ENCODE measurements at places on chromosomes 16 and 17.

- no peaks in the 10 kb centered on the region for H3K27me3 ChIP-seq
- no peaks in the 10 kb centered on the region for H3K36me3 ChIP-seq
- H3K4me3 ChIP-seq, result no peak overlapping the region
- DNase-seq, result no peak
Observed at GRCh38 chr16:28513484-28514181, 7.0 kb upstream of the IL27 start.

GRCh38 chr16:73196670-73197069 is 148.7 kb upstream of the ZFHX3 start:
- no peak for DNase-seq
- H3K4me1 ChIP-seq, result no peaks in the 10 kb centered on the region
- no peak overlapping the region for H3K27ac ChIP-seq
- H3K36me3 ChIP-seq, result no peaks in the 10 kb centered on the region
- no peak overlapping the region for H3K4me3 ChIP-seq

DNA sequence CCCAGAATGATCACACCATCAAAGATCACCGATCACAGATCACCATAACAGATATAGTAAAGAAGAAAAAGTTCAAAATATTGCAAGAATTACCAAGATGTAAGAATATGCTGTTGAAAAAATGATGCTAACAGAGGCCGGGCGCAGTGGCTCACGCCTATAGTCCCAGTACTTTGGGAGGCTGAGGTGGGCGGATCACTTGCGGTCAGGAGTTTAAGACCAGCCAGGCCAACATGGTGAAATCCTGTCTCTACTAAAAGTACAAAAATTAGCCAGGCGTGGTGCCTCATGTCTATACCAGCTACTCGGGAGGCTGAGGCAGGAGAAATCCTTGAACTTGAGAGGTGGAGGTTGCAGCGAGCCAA is 53.2 kb downstream of the CPPED1 start:
- no peak overlapping the region for H3K27ac ChIP-seq
- no peaks in the 10 kb centered on the region for H3K27me3 ChIP-seq
- no peaks in the 10 kb centered on the region for H3K36me3 ChIP-seq
- no peaks in the 10 kb centered on the region for H3K4me1 ChIP-seq
- no peak for DNase-seq

DNA sequence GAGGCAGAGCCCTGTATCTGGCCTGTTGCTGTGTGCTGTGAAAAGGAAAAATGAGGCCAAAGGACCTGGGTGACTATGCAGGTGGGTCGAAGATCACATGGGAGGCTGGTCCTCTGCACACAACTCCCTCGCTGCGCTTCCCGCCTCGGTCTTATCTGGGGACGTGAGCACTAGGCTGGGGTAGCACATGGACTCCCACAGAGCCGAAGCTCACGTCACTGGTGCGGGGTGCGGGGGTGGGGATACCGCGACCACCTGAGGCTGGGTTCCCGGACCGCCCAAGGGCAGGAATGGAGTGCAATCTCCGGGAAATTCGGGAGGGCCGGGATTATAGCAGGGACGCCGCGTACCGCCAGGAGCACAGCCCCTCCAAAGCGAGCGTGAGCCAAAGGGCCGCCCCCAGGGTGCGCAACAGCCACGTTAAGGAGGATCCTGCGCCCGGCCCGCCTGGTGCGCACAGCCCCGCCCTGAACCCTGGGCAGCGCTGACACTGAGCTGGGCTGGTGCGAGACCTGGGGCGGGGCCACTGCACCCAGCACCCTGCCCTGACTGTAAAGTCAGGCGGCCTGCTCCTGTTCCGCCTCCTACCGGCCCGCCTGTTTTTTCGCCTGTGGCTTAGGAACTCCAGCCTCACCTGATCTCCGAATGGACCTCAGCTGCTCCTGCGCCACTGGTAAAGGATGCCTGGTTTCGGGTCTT is 4.8 kb downstream of the MT1A start:
- H3K4me3 ChIP-seq, result peak overlapping the region; percentile 50
- H3K36me3 ChIP-seq, result no peaks in the 10 kb centered on the region
- no peak for DNase-seq
- H3K4me1 ChIP-seq, result peaks cover 13% of the 10 kb centered on the region

DNA sequence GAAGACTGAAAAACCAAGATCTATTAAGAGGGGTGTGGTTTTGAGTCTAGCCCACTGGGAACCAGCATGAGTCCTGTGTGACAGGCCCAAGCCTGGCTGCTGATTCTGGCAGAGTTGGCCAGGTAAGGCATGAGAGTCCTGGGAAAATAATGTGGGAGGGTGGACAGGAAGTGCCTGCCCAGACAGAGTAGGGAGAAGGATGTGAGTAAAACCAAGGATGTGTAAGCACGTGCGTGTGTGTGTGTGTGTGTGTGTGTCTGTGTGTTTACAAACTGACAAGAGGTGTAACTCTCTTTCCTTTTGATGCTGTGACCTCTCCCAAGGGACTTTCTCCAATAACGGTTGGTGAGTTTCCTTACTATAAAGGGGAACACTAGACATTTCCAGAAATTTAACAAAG is 15.6 kb upstream of the TEX2 start:
- no peaks in the 10 kb centered on the region for H3K27me3 ChIP-seq

- DNase-seq, result no peak
- H3K27ac ChIP-seq, result no peak overlapping the region
- H3K4me1 ChIP-seq, result no peaks in the 10 kb centered on the region
- H3K36me3 ChIP-seq, result no peaks in the 10 kb centered on the region
- peaks cover 73% of the 10 kb centered on the region for H3K27me3 ChIP-seq
Observed at GRCh38 chr17:61458000-61458399, 5.8 kb downstream of the TBX4 start.

DNA sequence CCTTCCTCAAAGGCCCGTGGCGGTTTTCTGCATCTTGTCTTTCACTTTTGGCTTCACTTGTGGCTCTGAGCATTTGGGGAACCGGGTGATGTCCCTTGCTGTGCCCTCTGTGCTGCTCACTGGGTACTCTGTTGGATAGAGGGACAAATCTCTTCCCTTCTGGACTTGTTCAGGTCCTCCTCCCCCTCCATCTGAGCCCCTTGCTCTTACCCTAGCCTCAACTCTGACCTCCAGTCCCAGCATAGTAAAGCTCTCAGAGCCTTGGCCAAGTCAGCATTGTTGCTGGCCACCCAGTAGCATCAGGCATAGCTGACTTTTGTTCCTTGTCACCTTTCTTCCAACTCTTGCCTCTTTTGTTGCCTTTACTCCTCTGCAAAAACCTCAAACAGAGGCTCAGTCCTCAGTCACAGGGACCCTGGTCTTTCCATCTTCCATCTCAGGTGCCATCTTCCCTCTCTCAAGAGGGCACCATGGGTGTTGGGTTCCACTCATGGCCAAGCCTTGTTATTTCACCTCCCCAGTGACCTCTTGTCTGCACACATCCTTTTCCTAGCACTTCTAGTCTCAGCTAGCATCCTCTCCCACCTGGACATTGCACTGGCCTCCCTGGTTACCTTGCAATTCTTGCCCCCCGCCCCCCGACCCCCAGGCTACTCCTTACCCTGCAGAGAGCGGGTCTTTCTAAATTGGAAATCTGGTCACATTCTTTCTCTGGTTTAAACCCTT is 393 bp upstream of the PSMB10 start:
- no peak for DNase-seq
- H3K4me1 ChIP-seq, result peaks cover 25% of the 10 kb centered on the region
- H3K27me3 ChIP-seq, result no peaks in the 10 kb centered on the region
- H3K36me3 ChIP-seq, result no peaks in the 10 kb centered on the region
- peak overlapping the region; percentile 92 for H3K27ac ChIP-seq

- DNase-seq, result no peak
- no peaks in the 10 kb centered on the region for H3K36me3 ChIP-seq
- H3K4me1 ChIP-seq, result no peaks in the 10 kb centered on the region
- no peaks in the 10 kb centered on the region for H3K27me3 ChIP-seq
- no peak overlapping the region for H3K4me3 ChIP-seq
Observed at GRCh38 chr16:35208001-35208935, 1748.9 kb downstream of the TP53TG3F start.

- no peaks in the 10 kb centered on the region for H3K4me1 ChIP-seq
- H3K4me3 ChIP-seq, result no peak overlapping the region
- H3K36me3 ChIP-seq, result no peaks in the 10 kb centered on the region
- H3K27ac ChIP-seq, result no peak overlapping the region
- H3K27me3 ChIP-seq, result no peaks in the 10 kb centered on the region
- peak; percentile 42 for DNase-seq
Observed at GRCh38 chr16:81277541-81278080, 37.2 kb upstream of the GAN start.

GRCh38 chr16:57700781-57701551 is 6.4 kb downstream of the DRC7 start:
- H3K27me3 ChIP-seq, result no peaks in the 10 kb centered on the region
- no peak overlapping the region for H3K4me3 ChIP-seq
- DNase-seq, result no peak
- H3K4me1 ChIP-seq, result no peaks in the 10 kb centered on the region
- H3K27ac ChIP-seq, result no peak overlapping the region

DNA sequence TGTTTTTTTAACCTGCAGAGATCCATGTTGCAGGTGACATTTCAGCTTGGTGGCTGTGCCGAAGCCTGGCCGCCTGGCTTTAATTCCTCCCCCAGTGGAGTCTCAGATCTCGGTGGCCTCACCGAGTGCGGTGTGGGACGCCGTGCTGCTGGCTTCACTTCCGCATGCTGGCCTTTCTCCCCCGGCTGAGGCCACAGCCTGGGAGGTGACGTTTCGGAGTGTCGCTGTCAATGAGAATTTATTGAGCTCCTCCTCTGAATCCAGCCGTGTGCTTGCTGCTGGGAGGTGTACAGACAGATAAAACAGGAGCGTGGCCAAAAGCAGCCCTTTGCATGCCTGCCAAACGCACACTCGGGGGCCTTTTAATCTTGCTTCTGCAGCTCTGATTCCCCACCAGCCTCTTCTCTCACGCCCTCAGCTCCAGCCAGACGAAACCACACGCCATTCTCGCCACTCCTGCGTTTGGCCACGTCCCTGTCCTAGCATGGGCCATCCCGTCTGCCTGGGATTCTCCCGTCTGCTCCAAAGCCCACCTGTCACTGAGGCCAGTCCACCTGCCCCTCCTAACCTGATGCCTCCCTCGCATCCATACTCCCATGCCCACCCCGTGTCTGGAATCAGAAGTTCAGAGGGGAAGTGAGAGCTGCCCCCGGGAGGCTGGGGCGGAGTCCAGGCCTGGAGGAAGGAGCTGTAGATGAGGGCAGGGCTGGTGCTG is 3.6 kb downstream of the GSE1 start:
- DNase-seq, result no peak
- H3K36me3 ChIP-seq, result no peaks in the 10 kb centered on the region
- peak overlapping the region; percentile 47 for H3K27ac ChIP-seq
- no peak overlapping the region for H3K4me3 ChIP-seq
- H3K4me1 ChIP-seq, result peaks cover 39% of the 10 kb centered on the region

- no peak for DNase-seq
- no peaks in the 10 kb centered on the region for H3K36me3 ChIP-seq
- no peak overlapping the region for H3K27ac ChIP-seq
- no peaks in the 10 kb centered on the region for H3K4me1 ChIP-seq
Observed at GRCh38 chr17:79188048-79188447, 113.4 kb downstream of the ENGASE start.

- H3K4me1 ChIP-seq, result peaks cover 16% of the 10 kb centered on the region
- H3K27ac ChIP-seq, result no peak overlapping the region
- no peaks in the 10 kb centered on the region for H3K36me3 ChIP-seq
- no peak overlapping the region for H3K4me3 ChIP-seq
- no peaks in the 10 kb centered on the region for H3K27me3 ChIP-seq
Observed at GRCh38 chr17:47223007-47223406, 13.9 kb downstream of the MYL4 start.

DNA sequence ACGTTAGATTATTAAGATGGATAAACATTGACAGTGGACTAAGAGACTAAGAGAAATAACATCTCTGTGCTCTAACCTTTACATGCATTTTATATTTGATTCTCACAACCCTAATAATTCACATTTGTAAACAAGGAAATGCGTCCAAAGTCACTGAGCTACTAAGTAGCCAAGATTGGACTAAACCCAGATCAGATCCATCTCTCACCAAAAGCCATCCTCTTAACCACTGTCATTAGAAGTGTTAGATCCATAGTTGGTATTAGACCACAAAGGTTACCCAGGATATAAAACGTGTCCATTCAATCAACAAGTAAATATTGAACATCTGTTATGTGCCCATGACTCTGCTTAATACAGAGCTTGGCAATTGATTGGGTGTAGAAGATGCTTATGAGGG is 5.2 kb downstream of the HSD17B2 start:
- DNase-seq, result no peak
- H3K36me3 ChIP-seq, result no peaks in the 10 kb centered on the region
- H3K27me3 ChIP-seq, result no peaks in the 10 kb centered on the region
- H3K4me1 ChIP-seq, result peaks cover 6% of the 10 kb centered on the region
- no peak overlapping the region for H3K4me3 ChIP-seq

GRCh38 chr17:76527430-76528111 is 9.9 kb downstream of the CYGB start:
- no peaks in the 10 kb centered on the region for H3K27me3 ChIP-seq
- no peaks in the 10 kb centered on the region for H3K36me3 ChIP-seq
- H3K4me1 ChIP-seq, result peaks cover 3% of the 10 kb centered on the region
- peak; percentile 86 for DNase-seq
- no peak overlapping the region for H3K4me3 ChIP-seq

- H3K27me3 ChIP-seq, result no peaks in the 10 kb centered on the region
- DNase-seq, result no peak
- H3K4me3 ChIP-seq, result no peak overlapping the region
- no peaks in the 10 kb centered on the region for H3K4me1 ChIP-seq
- H3K27ac ChIP-seq, result no peak overlapping the region
Observed at GRCh38 chr16:78836802-78837491, 737.5 kb downstream of the WWOX start.

DNA sequence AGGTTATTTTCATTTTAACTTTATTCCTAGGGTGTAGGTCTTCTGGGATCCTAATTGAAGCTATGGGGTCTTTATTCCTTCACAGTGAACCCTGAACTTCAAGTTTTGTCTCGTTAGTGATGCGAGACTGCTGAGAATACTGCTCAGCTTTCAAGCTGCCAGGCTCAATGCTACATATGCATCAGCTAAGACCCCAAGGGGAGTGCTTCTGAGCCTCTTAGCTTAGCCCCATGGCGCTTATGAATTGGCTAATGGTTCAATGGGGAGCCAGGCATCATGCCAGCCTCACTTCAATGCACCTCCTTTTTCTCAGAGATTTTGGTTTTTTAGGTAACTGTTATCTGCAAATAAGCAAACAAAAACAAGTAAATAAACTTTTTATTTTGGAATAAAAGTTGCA is 94.1 kb upstream of the SIAH1 start:
- no peak overlapping the region for H3K4me3 ChIP-seq
- no peak overlapping the region for H3K27ac ChIP-seq
- H3K36me3 ChIP-seq, result no peaks in the 10 kb centered on the region
- DNase-seq, result no peak

Data from kidney (tissue), 22 donors.